ENCODE measurements at places on chromosomes 1 and 21. TPM values are rescaled to one million over a fixed set of nuclear protein-coding genes. Genes with fewer than 3 reads are reported as not detected.

DNA sequence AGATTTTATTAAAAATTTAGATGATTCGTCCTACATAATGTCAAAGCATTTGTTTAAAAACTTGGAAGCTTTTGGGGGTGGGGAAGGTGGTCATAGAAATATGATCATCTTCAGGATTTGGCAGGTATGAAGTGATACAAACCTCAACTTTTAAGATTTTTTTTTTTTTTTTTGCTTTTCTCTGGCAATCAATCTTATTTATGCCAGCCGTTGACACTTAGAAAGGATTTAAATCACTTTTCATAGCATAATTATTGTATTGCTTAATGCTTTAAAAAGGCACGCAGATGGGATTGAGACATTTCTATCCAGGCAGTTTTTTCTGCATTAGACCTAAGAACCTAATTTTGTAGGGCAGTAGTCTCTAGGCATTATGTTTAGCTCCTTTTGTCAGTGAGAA lies 19.7 kb downstream of the MRPS6 start:
- DNase-seq, result no peak

ARHGEF10L gene
- 166 TPM for total RNA-seq

DNA sequence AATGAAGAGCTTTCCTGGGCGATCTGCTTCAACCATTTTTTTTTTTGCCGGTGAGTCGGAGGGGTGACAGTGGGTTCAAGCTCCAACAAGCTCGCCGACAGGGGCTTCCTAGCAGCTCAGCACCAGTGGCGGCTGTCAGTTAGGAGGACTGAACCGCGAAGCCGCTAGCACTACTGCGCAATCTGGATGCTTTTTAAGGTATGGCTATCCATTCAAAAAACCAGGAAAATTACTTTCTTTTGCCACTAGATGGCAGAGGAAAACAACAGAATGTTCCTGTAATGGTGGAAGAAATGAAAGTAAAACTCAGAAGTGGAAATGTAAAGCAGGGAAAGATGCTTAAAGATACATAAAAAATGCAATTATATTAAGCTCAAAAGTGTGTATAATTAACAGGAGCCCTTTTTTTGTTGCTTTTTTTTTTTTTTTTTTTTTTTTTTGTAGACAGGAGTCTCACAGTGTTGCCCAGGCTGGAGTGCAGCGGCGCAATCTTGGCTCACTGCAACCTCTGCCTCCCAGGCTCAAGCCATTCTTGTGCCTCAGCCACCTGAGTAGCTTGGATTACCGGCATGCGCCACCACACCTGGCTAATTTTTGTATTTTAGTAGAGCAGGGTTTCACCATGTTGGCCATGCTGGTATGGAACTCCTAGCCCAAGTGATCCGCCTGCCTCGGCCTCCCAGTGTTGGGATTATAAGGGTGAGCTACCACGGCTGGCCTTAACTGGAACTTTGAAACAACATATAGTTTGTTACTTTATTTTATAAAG lies 8.5 kb downstream of the KYAT3 start:
- DNase-seq, result no peak

CCNL2 gene
- 259 TPM for total RNA-seq

TBX19 gene
- 2.3 TPM for total RNA-seq

DNA sequence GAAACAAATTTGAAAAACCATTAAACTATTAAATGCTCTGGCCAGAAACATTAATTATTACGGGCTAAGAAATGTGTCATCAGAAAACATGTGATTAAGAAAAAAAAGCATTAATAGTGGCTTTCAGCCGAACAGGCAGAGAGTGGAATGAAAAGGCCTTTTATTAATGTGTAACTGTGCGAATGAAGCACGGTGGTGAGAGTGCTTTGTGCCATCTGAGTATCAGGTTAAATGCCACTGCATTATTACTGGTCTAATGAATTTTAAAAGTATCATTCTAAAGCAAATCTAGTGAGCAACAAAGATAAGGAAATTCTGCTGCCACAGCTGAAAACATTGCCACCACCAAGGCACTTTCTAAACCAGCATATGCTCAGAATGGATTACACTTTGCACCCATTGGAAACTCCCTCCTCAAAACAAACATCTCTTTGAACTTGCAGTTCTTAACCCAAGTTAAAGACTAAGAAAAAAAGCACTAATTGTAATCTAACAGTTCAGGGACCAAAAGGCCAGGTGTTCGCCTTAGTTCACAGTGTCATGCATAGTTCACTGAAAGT lies 30.0 kb upstream of the SSX2IP start:
- DNase-seq, result no peak

GRCh38 chr1:247411621-247412327 lies 4.2 kb upstream of the NLRP3 start:
- no peak for DNase-seq

DNA sequence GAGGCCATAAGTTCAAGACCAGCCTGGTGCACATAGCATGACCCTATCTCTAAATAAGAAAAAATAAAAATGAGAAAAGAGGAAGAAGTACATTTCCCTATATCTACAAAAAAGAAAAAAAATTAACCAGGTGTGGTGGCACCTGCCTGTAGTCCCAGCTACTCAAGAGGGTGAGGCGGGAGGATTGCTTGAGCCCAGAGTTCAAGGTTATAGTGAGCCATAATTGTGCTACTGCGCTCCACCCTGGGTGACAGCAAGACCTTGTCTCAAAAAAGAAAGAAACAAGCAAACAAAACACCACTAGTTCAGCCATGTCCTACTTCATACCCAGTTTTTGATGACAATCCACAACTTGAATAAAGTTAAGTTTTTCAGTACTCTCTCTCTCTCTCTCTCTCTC lies 30.7 kb upstream of the TDRD10 start:
- DNase-seq, result no peak

MTARC1 gene
- 29.0 TPM for total RNA-seq

C4BPB gene
- total RNA-seq, result 0.34 TPM

- DNase-seq, result no peak
Observed at GRCh38 chr1:87437663-87438295, 109.1 kb downstream of the LMO4 start.

PFKFB2 gene
- total RNA-seq, result 27.0 TPM
